ENCODE measurements at places on chromosomes 1 and 21.

DNA sequence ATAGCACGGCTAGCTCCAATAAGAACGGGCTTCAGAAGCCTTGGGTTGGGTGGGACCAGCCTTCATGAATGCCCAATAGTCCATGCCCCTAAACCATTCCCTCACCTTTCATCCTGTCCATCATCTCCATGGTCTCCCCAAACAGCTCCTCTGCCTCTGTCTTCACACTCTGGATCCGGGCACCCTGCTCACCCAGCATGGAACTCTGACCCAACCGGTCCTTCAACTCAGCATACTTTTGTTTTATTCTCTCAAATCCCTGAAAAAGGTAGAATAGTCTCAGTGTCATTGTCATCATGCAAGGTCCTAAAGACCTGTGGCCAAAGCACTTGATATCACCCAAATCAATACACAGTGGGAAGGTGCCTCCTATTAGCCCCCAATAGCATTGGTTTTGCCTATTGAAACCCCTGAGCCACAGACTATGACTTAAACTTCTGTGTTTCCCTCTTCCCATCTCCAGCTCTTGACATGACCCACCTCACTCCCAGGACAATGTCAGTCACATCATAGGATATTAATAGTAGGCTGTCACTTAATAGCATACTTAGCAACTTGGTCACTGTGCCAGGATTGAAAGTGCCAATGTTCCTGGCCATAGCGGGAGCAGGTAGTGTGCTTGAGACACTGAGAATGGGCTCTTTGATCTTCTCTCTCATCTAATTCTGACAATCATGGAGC is 33.0 kb downstream of the CAMK1G start:
- DNase-seq: no peak

GRCh38 chr21:36005018-36005417 is 55.3 kb downstream of the SETD4 start:
- DNase-seq: no peak

- no peak for DNase-seq
Measured at GRCh38 chr1:228140724-228141225, 696 bp downstream of the GUK1 start.

DNA sequence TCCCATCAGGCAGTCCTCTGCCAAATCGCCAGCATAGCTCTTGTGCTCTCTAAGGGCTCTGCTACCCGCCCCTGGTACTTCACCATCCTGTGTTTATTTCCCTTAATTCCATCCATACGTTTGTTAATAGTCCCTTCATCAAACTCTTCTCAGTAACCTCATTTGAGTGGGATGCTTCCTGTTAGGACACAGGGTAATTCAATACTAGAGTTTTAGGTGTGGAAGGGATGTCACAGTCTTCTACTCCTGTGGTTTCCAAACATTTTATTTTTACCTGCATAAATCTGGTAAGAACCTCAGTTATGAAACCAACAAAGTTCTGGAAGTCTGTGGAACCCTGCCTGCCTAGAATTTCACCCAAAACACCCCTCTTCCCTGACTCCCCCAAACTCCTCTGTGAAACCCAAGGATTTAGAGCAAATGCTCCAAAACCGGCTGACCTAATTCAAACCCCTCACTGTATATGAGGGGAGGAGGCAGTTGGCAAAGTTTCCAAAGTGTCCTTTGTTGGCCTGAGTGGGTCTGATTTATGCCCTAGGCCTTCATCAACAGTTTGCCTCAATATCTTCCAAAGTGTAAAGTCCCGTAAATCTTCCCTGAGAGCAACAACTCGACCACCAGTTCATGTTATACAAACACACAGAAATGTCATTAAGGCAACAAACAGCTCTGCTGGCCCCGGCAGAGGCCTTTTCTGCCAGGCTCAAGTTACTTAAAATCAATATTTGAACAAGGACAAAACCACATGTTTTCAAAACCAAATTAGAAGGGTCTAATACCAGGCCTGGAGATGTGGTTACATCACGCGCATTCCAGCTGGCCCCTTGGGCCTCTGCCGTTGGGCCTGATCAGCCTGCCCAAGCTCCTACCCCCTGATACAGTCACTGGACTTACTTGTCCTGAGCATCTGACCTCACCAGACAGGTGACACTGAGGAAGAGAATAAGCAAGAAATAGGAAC is 82.4 kb upstream of the FGGY start:
- DNase-seq: no peak

DNA sequence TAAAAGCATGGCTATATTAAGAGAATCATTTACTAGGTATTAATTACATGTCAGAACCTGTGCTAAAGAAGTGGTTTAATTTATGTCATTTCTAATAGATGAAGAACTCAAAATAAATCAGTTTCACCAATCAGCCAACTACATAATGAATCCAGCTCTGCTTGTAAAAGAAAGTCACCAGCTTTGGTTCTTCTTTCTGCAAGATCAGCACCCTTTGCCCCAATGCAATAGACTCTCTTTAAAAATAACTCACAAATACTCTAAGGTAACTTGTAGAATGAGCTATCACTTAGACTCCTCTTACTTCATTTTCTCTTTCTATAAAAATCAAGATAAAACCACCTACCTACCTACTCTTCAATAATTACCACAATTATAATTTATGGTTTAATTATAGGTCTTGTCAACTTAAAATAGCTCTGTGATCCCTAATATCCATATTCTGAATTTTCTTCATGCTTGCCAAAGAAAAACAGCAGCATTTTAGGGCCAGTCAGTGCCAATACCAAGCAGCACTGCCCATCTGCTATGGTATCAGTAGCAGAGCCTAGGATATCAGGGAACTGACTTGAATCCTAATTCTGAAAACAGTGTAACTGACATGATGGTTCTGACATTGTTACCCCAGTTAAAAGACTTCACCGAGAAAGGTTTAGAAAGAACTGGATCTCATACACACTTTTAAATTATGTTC is 11.3 kb downstream of the SLC19A2 start:
- no peak for DNase-seq

DNA sequence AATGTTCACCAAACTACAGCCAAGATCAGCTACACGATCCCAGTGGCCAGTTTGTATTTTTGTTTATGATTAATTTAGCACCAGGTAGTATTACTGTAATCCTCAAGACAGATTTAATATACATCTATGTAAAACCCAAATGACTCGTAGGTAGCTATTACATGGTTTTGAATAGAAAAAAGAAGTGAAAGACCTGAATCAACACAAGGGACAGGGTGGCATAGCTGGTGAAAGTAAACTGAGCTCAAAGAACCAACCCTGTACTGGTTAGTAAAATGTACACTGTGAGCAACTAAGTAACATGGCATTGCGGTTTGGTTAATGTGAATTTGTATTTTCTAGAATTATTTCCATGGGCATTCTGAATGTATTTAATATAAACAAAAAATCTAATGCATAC is 8.8 kb downstream of the GPATCH2 start:
- DNase-seq: no peak

DNA sequence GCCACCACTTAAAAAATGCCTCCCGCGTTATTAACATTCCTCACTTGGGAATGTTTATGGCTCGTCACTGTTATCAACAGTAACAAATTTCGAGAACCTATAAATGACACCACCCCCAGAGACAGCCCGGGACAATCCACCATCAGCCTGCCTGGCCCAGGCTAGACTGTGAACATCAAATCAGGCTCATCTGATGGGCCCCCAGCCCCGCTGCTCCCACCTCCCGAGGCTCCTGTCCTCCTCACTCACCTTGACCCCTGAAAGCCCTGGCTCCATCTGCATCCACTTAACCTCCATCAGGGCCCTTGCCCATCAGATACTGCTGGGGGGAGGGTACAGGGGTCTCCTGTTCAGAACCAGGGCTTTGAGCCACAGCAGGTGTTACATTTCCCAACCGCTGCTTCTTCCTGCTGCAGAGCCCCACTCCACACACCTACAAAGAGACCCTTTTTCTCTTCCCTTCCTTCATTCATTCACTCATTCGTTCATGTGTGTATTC is 156.5 kb upstream of the VAMP3 start:
- DNase-seq: no peak
